ENCODE measurements at places on chromosomes 6 and 20. TPM values are rescaled to one million over a fixed set of nuclear protein-coding genes. Genes with fewer than 3 reads are reported as not detected.

- DNase-seq: no peak
Observed at GRCh38 chr20:8342391-8342790, 210.3 kb downstream of the PLCB1 start.

DNA sequence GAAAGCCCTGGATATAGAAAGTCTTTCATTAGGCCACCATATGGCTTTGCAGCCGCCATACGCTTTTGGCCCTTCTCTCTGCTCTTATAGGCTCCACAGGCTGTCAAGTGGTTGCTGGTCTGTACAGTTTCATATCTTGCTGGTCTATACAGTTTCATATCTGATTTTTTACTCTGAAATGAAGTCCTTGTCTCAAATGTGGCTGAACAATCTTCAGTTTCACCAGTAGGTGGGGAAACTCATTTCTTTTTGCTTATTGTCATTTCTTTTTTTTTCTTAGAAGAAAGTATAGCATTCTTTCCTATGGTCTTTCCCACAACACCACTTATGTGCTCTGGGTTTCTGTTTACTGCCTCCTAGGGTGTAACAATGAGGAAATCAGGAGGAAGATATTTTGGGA lies 771.4 kb upstream of the MMS22L start:
- DNase-seq: no peak

DNA sequence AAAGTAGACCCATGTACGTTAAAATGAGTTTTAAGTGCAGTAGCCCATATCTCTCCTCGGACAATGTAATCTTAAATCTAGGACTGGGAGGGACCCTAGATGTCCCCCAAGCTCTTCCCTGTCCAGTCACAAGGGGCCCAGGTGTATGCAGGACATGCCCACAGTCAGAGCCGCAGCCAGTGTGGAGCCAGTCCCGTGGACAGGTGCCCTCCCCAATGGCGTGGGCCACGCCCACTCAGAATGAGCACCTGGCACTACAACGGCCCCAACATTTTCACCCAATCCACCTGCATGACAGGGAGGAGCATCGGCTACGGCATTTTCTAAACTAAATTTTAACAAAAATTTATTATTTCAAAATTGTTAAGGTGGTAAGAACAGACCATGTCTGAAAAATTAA lies 53.2 kb downstream of the WDR27 start:
- no peak for DNase-seq

- no peak for DNase-seq
Observed at GRCh38 chr6:144181639-144182038, 31.3 kb downstream of the STX11 start.

GRCh38 chr6:72260489-72260888 lies 361.4 kb upstream of the KCNQ5 start:
- no peak for DNase-seq

DNA sequence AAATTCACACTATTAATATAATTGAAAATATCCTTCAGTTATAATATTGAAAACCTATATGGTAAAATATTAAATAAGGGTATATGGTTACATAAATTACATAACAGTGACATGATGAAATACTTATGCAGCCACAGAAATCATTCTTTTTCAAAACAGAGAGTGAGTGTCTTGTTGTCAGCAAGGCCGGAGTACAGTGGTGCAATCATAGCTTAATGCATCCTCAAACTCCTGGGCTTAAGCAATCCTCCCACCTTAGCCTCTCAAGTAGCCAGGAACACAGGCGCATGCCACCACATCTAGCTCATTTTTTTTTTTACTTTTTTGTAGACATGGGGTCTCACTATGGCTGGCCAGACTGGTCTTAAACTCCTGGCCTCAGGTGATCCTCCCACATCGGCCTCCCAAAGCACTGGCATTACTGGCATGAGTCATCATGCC lies 40.4 kb downstream of the FAM8A1 start:
- DNase-seq: no peak

DNA sequence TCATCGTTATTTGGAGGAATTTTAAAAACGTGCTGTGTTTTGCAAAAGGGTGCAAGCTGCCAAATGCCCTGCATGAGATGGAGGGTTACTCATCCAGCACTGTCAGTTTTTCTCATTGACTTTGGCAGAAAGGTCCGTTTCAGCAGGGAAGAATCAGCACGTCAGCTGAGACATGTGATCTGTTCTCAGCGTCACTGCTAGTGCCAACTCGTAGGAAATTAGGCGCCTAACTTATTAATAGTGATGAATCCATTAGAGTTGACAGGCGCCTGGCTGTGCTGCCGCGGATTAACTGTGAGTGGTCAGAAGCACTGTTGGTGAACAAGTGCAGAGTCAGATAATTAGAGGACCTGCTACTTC lies 175.5 kb upstream of the FOXQ1 start:
- DNase-seq: no peak

DNA sequence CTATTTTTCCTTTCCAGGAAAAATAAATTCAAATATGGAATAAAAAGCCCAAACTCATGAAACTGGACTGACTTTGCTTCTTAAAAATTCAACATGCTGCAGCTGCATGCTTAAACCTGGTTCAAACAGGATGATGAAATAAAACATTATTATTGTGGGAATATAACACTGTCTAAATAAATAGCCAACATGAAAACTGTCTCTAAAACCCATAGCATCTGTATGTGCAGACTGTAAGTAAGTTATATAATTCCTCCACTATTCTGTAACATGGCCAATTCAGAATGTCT lies 30.4 kb upstream of the AHI1 start:
- DNase-seq: no peak

GRCh38 chr20:41061155-41061554 lies 32.5 kb downstream of the TOP1 start:
- no peak for DNase-seq

DNA sequence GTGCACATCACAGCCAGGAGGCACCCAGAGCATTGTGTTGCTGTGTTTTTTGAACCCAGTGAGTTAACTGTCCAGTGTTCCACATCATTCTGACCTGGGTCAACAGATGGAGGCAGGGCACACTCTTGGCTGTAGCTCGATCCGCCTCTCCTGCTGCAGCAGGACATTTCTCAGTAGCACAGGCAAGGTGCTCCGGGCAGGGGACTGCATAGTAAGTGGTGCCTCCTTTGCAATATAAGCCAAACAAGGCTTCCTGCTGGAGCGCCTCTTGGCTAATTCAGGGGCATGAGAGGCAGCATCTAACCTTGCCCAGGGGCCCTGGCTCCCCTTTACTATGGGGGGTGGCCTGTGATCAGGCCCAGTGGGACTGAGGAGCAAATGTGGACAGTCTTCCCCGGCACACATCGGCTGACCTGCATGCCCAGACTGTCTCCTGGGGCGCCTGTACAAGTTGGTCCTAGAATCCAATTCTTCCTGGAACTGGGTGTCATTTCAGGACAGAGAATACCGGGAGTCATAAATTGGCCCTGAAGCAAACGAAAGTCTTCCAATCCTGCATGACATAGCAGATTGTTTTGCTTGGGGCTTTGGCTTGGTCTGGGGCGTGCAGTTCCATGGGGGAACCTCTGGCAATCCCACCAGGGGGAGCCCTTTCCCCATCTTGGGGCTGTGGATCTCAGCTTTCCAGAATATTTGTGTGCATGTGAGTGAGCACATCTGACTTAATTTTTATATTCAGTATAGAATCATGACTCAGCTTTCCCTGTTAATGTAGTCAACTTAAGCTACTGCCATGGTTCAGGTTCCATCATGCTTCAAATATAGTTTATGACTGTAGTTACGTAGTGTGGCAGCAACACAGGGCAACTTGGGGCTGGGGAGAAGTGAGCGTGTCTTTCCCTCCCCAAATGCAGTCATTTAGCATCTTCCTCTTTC lies 56.0 kb upstream of the DDR1 start:
- peak; percentile 78 for DNase-seq

DNA sequence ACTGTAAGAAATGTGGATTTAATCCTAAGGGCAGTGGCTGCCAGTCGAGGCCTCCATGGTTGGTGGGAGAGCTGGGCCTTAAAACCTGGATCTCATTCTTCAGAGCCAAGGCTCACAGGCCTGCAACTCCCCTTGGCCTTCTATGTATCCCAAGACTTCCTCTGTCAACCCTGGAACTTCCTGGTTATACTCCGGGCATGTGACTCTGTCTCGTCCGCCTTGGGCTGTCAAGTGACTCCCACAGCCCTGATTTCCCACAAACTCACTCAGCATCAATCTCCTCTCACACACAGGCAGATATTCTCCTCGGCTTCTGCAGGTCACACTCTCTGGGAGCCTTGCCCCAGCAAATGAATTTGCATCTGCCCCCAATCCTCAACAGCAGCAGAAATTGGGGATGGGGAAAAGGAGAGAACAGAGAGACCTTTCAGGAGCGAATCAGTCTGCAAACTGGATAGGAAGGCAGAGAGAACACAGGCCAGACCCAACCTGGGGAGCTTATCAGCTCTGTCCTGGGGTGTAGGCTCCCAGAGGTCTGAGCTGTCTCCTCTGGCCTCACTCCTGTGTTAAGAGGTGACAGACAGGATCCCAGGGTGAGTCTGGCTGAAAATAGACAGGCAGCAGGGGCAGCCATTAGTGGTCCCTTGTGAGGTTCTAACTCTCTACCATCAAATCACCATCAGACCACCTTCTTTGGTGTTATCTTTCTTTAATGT lies 30.4 kb upstream of the PREX1 start:
- no peak for DNase-seq

GRCh38 chr6:44489910-44490604 lies 102.6 kb downstream of the CDC5L start:
- DNase-seq: peak; percentile 65

- no peak for DNase-seq
Observed at GRCh38 chr6:3523271-3523670, 66.4 kb upstream of the SLC22A23 start.

GRCh38 chr6:23349521-23350147 lies 776.4 kb upstream of the NRSN1 start:
- DNase-seq: no peak

- no peak for DNase-seq
Observed at GRCh38 chr20:906001-906520, 10.1 kb downstream of the ANGPT4 start.

DNA sequence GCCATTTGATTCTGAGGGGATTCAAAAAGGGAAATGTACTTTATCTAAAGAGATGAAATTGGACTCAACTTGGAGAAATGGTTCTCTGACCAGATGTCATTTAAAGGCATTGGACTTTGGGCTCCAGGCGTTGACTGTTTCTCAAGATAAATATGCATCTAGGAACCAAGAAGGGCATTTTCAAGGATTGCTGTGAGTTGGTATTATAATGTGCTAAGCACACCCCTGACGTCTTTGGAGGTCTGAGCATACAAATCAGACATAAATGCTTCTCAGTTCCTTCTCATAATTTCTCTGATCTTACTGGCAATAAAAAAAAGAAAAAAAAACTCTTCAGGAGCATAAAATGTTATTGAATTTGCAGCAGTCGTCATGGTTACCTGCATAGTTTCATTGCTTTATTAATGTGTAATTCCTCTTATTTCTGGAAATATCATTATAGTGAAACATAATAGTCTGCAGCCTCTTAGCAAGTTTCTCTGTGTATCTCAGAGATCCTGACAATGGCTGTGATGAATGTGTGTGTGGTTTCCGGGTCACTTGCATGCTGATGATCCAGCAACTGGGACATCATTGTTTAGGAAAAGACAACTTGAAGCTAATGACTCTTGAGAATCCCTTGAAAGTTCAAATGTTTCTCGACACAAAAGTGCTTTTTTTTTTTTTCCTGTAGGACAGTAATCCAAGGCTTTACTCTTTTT lies 136.0 kb downstream of the AIG1 start:
- no peak for DNase-seq

DNA sequence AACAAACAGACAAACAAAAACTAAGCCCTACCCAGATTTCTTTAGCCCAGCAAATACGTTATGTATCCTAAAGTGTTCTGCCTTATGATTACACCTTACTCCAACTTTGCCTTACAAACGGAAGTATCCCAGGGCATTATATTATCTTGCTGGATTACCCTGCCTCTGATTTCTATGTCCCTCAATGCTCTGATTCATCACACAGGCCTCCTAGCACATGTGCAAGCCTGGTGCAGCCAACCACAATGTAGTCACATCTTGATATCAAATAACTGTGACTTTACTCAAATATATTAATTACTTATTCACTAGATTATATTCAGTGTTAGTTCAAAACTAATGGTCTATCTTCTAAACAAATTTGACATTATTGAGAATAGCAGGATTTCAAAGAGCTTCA lies 598.6 kb downstream of the TBC1D32 start:
- DNase-seq: no peak

GRCh38 chr6:158803733-158804143 lies 15.4 kb downstream of the EZR start:
- no peak for DNase-seq

GRCh38 chr20:10059006-10059405 lies 24.2 kb downstream of the ANKEF1 start:
- no peak for DNase-seq

GRCh38 chr20:16541226-16541625 lies 32.0 kb downstream of the KIF16B start:
- no peak for DNase-seq

- peak; percentile 60 for DNase-seq
Observed at GRCh38 chr6:4008324-4009047, 70.5 kb downstream of the FAM217A start.

- no peak for DNase-seq
Observed at GRCh38 chr6:117518870-117519269, 36.4 kb downstream of the DCBLD1 start.

DNA sequence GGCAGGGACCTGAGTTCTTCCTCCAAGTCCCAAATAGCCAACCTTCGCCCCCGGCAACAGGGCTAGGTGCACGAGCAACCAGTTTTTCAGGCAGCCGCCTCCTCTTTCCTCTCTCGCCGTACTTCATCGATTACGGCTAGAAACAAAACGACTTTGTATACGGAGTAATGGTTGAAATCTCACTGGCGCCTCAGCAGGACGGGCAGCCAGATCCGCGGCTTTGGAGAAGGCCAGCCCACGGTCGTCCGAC lies 333 bp upstream of the SMIM13 start:
- DNase-seq: no peak

GRCh38 chr20:6142348-6142993 lies 19.6 kb upstream of the FERMT1 start:
- DNase-seq: no peak

The MTFR2 gene
- 1.9 TPM for polyA plus RNA-seq

The OPN5 gene
- 0.10 TPM for polyA plus RNA-seq

The KIF6 gene
- 2.4 TPM for polyA plus RNA-seq

The C6orf15 gene
- not detected for polyA plus RNA-seq

The AVP gene
- polyA plus RNA-seq: not detected

The RSPH4A gene
- 9.2 TPM for polyA plus RNA-seq

The ID4 gene
- polyA plus RNA-seq: 41.5 TPM

The TP53TG5 gene
- 1.5 TPM for polyA plus RNA-seq

The CENPW gene
- polyA plus RNA-seq: 23.4 TPM

The ARMC2 gene
- polyA plus RNA-seq: 27.7 TPM

The PPP1R3G gene
- 1.3 TPM for polyA plus RNA-seq

The RAE1 gene
- polyA plus RNA-seq: 43.0 TPM

The POU3F2 gene
- not detected for polyA plus RNA-seq

The NKX2-2 gene
- polyA plus RNA-seq: 0.22 TPM
